ENCODE measurements at places on chromosomes 11 and 22.

- no peak for DNase-seq
Observed at GRCh38 chr11:64492561-64492960, 98.5 kb upstream of the SLC22A12 start.

DNA sequence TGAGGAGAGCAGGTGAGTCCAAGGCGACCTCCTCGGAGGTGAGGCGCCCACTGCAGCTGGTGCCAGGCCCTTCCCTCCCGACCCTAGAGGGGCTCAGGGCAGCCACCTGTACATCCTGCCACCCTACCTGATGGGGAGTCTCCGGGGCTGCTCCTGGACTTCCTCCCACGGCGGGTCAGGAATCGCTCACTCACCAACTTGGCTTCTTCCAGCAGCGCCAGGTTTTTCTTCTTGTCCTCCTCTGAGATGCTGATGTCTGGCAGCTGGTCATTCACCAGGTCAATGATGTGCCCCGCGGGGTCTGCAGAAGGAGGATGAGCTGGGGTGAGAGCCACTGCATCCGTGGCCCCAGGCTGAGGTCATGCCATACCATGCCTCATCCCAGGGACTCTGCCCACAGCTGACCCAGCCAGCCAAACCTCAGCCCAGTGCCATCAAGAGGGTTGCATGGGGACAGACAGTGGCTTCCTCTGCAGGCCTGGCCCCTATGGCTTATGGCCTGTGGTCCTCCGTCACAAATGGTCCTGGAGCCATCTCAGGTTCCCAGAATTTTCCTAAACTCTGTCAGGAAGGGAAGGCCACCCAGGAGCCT lies 61.0 kb upstream of the LYVE1 start:
- no peak for DNase-seq

DNA sequence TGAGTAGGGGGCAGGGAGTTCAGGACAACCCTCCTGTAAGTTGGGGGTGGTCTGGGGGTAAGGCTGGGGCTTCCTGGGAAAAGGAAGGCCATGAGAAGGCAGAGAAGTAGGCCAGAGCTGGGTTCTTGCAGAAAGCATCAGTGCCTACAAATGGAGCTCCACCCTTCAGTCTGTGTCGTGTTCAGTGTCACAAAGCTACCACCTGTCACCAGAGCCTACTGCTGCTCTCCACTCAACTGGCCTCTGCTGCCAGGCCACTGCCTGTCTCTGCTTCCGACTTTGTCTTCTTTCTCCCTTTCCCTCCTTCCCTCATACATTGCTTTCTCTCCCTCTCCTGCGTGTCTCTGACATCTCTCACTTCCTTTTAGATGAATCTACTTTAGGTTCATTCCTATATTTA lies 3.4 kb upstream of the WBP2NL start:
- DNase-seq: no peak

GRCh38 chr11:64533501-64533900 lies 57.5 kb upstream of the SLC22A12 start:
- DNase-seq: no peak

- DNase-seq: no peak
Observed at GRCh38 chr11:12560861-12561260, 113.4 kb upstream of the TEAD1 start.

- no peak for DNase-seq
Observed at GRCh38 chr22:27778294-27779090, 23.1 kb downstream of the MN1 start.

DNA sequence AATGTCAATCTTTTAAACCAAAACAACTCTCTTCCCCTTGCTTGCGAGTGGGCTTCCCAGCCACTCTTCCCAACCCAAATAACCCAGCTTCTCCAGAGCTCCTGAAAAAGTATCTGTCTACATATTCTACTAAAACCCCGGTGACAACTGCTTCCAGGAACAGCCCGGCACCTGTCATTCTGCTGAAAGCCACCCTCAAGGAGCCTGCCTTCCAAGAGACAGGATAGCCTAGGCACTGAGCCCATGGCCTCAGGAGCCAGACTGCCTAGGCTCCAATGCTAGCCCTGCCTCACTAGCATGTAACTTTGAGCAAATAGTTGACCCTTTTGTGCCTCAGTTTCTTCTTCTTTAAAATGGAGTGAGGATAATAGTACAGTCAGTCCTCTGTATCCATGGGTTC lies 459.8 kb downstream of the SOX6 start:
- no peak for DNase-seq

GRCh38 chr11:69657456-69657910 lies 16.5 kb downstream of the CCND1 start:
- no peak for DNase-seq

- no peak for DNase-seq
Observed at GRCh38 chr11:1566381-1567051, 5.6 kb downstream of the DUSP8 start.

DNA sequence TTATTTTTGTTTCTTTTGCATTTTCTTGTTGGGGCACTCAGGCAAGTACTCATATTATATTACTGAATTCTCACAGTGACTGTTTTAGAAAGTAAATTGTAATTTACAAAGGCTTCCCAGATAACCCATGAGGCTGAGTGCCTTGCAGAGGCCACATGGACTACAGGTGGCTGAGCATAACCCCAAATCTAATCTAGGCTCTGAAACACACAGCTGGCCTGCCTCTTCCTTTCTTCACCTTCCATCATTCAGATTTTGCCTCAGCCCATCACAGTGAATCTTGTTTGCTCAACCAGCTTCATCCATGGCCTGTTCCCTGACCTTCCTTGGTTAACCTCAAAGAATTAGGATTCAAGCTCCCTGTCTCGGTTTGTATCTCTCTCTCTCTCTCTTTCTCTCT lies 78.5 kb upstream of the PRDM11 start:
- DNase-seq: no peak

- no peak for DNase-seq
Observed at GRCh38 chr11:14370496-14370895, 11.5 kb upstream of the RRAS2 start.

GRCh38 chr11:68471360-68472340 lies 11.1 kb downstream of the PPP6R3 start:
- no peak for DNase-seq

- no peak for DNase-seq
Observed at GRCh38 chr22:48851933-48852549, 975.6 kb downstream of the BRD1 start.

DNA sequence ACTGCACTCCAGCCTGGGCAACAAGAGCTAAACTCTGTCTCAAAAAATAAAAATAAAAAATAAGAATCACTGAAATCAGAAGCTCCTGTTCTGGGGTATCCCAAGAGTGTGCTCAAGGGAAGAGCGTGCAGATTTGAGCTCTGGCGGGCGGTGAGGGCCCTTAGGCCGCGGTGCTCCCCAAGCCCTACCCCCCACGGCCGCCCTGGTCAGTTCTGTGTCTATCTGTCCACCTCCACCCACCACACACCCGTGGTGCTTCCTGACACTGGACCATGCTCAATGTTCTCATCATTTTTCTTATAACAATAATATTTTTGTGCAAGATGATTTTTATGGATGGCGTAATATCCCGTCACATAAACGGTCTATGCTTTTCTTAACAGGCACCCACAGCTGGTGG lies 71.1 kb downstream of the RTL6 start:
- DNase-seq: no peak

DNA sequence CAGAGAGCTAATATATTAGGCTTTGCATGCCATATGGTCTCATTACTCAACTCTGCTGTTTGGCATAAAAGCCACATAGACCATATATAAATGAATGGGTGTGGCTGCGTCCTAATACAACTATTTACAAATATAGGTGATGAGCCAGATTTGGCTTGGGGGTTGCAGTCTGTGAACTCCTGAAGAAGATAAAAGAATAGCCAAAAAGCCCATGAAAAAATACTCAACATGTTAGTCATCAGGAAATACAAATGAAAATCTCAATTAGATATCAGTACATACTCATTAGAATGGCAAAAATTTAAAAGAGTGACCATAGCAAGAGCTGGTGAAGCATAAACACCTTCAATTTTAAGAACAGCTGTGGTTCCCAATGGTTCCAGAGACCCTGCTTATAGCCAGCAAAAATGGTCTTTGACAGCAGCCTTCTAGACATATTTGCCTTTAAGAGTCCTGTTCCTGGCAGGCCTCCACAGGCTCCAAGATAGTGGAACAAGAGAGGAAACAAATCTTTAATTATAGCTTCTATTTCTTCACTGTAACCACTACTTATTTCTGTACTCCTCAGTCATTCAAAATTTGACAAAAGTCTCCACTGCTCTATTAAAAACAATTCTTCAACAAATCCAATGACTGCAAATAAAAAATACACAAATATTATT lies 16.1 kb downstream of the C2CD3 start:
- peak; percentile 81 for DNase-seq

- no peak for DNase-seq
Observed at GRCh38 chr22:45229181-45229580, 11.5 kb downstream of the KIAA0930 start.

GRCh38 chr11:26878959-26879581 lies 114.8 kb upstream of the FIBIN start:
- DNase-seq: no peak

- no peak for DNase-seq
Observed at GRCh38 chr11:7527029-7527428, 13.2 kb downstream of the PPFIBP2 start.

DNA sequence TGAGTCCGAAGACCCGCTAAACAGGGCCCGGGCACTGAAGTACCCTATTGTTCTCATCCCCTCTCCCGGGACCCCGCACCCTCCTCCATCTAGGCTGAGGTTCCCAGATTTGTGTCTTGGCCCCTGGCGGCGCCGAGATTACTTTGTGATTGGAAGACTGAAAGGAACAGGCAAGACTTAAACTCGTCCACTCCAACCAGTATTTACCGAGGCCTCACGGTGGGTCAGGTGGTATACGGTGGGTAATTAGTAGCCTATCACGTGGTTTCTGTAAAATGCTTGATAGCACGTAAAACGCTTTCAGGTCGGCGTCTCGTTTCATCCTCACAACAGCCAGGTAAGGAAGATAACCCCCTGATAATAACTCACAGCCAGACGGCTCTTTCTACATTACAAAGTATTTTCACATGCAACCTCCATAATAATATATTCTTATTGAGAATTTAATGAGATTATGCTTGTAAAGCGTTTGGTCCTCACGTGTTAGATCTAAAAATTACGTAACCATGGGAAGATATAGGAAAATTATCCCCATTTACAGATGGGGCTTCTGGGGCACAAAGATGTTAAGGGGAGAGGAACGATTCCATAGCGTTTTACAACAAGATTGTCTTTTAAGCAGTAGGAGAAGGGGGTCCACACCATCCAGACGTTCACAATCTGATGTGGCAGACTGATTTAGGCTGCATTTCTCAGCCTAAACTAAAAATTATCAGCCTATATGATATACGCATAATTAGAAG lies 642 bp upstream of the PIK3C2A start:
- peak; percentile 95 for DNase-seq

DNA sequence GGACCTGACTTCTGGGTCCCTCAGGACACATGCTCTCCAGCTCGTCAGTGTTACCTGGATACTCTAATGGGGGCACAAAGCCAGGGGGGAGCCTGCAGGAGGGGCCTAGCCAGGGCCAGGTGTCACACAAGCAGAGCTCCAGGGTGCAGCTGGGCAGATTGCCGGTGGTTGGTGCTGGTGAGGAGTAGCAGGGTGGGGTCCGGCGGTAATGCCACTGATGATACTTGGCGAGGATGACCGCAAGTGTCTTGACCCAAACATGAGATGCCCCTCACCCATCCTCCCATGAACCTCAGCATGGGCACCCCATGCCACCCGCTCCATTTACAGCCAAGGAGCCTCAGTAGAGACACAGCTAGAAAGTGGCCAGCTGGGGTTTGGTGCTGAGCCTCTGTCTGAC lies 15.1 kb upstream of the KCNQ1OT1 start:
- no peak for DNase-seq

- DNase-seq: no peak
Observed at GRCh38 chr11:126637795-126638175, 282.3 kb downstream of the ST3GAL4 start.
